ENCODE measurements at places on chromosomes 6 and 20.

GRCh38 chr20:35616465-35617396, 1.1 kb downstream of the SPAG4 start:
- DNase-seq = no peak

DNA sequence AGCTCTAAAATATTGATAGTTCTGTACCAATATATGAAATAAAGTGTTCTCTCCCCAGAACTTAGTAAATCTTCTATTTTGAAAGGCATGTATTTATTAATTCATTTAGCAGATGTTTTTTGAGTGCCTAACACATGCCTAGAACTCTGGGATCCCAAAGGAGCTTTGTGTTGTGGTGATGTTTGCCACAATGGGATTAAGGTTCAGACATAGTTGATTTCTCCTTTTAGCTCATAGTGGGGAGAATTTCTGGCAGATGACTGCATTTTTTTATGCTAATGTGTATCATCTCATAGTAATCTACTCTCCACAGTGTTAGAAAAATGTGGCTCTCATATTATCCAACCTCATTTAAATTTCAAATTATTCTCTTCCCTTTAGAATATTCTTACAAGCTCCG, 21.7 kb downstream of the MYB start:
- DNase-seq = no peak

GRCh38 chr6:111672761-111673450, 67.2 kb upstream of the TRAF3IP2 start:
- no peak for DNase-seq

DNA sequence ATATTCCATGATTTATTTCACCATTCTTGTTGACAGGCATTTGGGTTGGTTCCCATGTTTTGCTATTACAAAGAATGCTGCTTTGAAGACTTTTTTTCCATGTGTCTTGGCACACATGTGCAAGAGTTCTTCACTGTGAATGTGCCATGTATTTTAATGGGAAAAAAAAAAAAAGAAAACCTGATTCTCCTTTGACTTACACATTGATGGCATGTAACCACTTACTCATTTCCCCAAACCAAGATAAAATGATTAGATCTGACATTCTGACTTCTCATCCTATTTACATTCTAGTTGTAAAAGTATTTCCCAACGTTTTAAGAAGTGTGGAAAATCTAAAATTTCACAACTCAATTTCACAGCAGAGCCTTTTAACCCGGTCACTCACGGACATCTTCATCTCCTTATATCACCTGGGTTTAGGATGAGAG, 4.4 kb downstream of the CAP2 start:
- no peak for DNase-seq

DNA sequence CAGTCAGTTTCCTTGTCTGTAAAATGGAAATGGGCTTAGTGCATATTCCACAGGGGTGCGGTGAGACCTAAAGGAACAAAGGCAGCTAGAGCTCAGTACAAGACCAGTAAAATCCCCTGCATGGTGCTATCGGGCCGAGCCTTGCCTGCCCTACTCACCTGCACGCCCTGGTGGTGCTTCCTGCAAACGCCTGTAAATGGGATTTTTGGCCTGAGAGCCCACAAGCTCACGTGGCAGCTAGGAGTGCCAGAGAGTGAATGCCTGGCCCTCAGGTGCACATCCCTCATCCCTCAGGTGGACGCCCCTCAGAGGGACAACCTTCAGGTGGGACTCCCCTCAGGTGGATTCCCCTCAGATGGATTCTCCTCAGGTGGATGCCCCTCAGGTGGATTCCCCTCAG, 48.0 kb upstream of the VSX1 start:
- DNase-seq = no peak

DNA sequence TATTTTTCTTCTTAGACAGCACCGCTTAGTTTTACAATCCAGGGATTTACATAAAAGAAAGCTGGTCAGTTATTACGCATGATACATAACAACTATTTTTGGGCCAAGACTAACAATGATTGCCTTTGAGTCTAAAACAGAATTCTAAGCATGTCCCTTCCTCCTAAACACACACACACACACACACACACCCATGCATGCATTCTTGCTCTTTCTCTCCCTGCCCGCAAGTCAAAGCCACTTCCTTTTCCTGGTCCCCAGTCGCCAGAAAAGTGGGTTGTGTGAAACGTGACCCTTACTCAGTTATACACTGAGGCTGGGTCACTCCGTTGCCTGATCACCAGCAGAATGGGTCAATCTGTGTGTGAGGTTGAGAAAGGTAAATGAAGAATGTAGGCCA, 31.4 kb downstream of the FYN start:
- DNase-seq = no peak

GRCh38 chr6:111920578-111920977, 47.3 kb upstream of the FYN start:
- DNase-seq = no peak

- no peak for DNase-seq
Measured at GRCh38 chr6:131642987-131643611, 6.0 kb downstream of the ENPP3 start.

DNA sequence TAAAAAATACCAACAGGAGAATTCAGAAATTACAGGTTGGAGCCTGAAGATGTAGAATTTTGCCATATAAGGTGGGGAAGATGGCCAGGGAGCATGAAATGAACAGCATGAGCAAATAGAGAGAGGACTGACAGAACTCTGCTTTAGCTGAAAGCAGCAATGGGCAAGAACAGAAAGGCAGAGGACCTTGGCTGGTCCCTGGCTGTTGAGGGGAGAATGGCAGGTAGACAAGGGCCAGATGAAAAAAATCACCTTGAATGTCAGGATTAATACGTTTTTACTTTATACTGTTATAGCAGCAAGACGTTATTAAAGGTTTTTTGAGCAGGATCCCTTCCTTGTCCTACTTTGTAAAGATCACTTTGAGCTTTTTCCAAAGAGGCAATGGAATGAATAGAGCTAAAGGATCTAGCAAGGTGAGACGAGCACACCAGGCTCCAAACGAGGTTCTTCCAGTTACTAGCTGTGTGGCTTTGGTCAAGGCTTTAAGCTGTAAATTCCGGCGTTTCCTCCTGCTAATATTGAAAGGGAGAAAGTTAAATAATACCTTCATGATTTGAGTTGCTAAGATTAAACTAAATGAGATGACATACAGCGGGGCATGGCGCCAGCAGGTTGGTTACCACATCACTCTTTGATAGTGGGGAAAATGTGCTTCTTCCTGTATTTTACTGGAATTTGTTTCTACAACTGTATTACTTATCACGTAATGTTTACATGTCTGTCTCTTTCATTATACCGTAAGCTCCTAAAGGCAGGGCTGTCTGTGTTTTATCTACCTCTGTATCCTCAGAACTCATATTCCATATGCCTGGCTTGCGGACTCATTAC, 776 bp downstream of the PPIL1 start:
- DNase-seq = peak; percentile 29

DNA sequence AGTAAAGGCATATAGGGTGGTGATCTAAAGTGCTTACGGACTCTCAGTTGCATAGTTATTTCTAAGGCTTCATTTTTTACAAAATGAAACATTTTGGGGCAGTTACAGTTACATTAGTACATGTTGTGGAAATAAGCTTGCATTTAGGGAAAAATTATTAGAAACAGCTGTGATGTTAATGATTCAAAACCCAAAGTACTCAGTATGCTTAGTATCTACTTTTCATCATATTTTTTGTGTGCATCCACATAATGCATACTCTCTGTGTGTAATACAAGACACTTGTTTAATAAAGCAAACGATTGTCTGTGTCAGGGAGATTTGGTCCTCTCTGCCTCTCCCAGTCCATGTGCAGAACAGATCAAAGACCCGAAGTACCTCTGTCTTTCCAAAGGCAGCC, 11.4 kb upstream of the TBX18 start:
- DNase-seq = no peak

GRCh38 chr20:61185841-61186601, 66.0 kb upstream of the CDH4 start:
- no peak for DNase-seq

DNA sequence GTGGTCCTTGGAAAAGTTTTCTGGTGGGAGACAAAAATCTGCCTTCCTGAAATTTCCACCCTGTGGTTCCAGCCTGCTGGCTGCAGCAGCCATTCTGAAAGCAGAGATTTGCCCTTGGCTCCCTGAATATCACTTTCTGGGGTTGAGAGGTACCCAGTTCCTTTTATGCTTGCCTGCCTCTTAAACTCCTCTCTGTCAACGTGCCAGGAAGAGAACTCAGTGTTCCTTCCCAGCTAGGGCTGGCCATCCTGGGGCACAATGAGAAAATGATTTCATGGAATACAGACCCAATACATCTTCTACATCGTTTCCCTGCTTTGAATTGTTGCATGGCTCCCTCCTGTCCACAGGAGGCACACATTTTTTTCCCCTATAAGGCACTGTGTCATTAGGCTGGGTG, 1.6 kb upstream of the DSN1 start:
- DNase-seq = no peak

- DNase-seq = peak; percentile 33
Measured at GRCh38 chr20:32031007-32031958, 20.8 kb upstream of the HCK start.
